ENCODE measurements at places on chromosomes 4 and X.

GRCh38 chr4:76270244-76271175 lies 19.0 kb downstream of the FAM47E start:
- no peak for DNase-seq

DNA sequence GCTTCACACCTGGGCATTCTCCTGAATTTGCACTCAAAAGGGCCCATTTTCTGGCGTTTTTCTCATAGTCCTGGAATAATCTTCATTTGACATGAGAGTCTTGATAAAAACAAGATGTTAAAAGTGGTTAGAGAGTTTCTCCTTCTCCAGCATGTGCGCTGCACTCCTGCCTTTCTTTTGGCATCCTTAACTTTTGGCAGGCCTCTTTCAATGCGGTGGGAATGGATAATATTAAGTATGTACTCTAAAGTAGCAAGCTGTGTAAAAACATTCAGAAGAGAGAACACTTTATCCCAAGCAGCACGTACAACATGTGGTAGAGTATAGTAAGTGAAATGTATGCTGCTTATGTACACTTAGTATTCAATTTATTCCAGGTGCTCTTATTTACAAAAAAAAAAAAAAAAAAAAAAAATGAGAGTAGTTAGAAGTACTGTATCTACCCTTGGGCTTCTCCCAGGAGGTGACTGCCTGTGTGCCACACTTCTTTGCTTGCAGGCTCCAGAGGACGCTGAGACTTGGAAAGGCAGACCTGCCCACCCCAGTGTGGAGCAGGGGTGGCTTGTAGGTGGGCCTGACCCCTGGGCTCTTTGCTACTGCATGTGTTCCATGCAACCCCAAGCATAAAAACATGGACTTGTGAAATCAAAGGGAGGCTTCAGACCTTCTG lies 3.9 kb downstream of the FGF2 start:
- DNase-seq, result no peak

DNA sequence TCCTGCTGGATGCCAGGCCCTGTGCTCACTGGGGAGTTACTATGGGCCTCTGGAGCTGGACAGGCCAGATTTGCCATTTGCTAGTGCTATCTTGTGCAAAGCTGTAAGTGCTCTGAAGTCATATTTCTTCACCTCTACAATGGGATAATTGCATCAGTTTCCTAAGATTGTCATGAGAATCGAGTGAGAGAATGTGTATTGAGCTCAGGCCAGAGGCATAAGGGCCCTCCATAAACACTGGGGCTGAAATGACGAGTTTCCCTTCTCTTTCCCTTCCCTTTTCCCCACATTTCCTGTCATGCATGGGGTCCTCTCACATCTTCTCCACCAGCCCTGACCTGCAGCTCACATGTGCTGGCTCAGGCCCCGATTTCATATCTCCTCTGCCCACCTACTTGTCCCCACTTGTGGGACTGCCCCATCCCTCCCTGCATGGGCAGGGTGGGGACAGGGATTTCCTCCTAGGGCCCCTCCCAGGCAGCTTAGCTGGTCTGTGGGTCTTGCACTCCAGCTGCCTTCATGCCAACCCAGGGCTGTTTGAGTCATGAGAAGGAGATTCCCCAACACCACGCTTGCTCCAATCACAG lies 358.8 kb downstream of the MID1IP1 start:
- no peak for DNase-seq

- DNase-seq, result no peak
Observed at GRCh38 chrX:40462795-40463194, 118.0 kb upstream of the ATP6AP2 start.

- peak; percentile 30 for DNase-seq
Observed at GRCh38 chrX:54807524-54808108, at the start of gene MAGED2. TSS of gene MAGED2 (plus strand) at chrX:54807745. CDS start at chrX:54809332, 1,587 bp downstream.

GRCh38 chrX:103215425-103215991 lies 600 bp downstream of the BEX4 start:
- peak; percentile 70 for DNase-seq

DNA sequence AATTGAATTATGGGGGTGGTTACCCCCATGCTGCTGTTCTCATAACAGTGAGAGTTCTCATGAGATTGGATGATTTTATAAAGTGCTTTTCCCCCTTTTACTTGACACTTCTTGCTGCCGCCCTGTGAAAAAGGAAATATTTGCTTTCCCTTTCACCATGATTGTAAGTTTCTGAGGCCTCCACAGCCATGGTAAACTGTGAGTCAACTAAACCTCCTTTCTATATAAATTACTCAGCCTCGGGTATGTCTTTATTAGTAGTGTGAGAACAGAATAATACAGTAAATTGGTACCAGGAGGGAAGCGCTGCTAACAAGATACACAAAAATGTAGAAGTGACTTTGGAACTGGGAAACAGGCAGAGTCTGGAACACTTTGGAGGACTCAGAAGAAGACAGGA lies 1070.8 kb downstream of the FAM133A start:
- no peak for DNase-seq

GRCh38 chr4:13917015-13917414 lies 289.5 kb upstream of the BOD1L1 start:
- DNase-seq, result no peak

DNA sequence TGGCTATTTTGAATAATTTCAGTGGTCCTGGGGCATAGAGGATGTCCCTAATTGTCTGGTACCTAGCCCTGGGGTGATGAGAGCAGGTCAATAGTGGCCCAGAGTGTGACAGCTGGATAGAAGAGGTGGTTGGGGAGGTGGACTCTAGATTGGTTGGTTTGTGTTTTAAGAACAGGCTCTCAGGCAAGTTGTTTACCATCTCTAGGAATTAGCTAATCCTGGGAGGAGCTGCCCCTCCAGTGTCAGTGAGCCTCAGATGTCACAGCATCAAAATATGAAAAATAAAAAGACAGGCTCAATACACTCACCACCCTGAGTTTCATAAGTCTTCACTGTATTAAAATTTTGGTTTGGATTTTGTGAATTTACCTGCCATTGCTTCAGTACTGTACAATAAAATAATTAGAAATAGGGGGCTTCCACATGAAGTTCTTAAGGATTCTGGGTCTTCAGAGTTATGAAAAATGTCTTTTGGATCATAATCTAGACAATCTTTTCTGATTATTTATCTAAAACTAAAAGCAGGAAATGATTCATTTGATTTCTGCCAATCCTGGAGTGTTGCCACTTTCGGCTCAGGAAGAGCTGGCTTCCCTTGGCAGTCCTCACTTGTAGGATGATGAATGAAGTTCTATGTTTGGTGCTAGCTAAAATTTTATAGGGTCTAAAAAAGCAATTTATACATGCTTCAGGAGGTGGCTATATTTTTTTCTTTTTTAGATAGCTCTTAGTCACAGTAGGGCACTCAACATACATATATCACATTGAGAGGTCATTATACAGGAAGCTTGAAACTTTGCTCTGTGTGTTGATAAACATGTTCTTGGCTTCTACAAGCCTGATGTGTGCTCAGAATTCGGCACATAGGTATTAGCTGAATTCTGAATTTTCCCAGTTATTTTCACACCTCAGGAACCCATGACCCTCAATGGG lies 395.1 kb downstream of the RAB28 start:
- DNase-seq, result no peak

- no peak for DNase-seq
Observed at GRCh38 chrX:48752498-48752897, 9.0 kb upstream of the GLOD5 start.

DNA sequence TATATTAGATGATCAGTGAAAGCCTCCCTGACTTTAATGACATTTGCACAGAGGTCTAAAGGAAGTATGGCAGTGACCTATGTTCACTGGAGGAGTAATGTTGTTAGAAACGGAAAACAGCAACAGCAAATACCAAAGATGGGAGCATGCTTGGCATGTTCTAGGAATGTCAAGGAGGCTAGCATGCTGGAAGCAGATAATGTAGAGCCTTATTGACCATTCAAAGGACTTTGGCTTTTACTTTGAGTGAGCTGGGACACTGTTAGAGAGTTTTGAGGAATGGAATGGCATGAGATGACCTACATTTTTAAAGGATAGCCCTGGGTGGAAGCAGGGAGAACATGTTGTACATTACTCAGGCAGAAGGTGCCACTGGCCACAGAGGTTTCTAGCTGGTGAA lies 6.0 kb downstream of the RPA4 start:
- no peak for DNase-seq

DNA sequence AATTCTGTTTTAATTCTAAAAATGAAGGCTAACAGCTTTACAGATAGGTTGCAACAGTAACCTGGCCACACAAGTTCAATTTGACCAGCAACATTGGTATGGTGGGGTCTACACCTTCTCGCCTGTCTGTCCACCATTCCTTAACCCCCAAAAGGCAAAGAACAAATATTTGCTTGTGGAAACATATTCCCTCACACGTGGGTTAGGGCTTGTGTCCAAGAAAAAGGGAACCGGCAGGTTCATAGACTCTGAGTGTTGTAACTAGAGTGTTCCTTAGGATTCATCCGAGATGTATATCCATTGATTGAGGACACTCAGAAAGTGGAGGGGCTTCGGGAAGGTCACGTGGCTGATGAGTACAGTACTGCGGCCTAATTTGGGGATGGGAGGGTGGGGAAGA lies 54.1 kb downstream of the C4orf51 start:
- no peak for DNase-seq

DNA sequence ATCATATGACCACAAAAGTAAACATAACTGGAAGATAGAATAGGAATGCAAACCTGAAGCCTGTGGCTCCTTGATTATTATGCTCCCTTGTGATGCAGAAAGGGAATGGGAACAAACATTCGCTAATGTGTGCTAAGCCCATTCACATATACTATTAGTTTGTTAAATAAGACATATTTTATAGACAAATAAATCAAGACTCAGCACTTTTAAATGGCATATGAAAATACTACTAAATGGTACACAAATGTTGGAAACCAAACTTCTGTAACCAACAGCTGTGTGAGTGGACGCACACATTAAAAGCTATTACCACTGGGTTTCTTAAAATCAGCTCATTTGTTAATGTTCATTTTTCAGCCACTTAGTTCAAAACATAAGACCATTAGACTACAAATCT lies 96.0 kb downstream of the CBR4 start:
- DNase-seq, result no peak

GRCh38 chrX:107823456-107823855 lies 2.2 kb upstream of the MID2 start:
- DNase-seq, result no peak

All from BE2C (cell line).